Activated CD4-positive, alpha-beta T cell treated with anti-CD3 and anti-CD28 coated beads, Interleukin-2, Interleukin-6, amounts not matched to agents 100 ng/mL and 50 ng/mL, durations not matched to agents 16 hours and 8 hours (primary cell): ENCODE measurements at places on chromosomes 6 and 20.

DNA sequence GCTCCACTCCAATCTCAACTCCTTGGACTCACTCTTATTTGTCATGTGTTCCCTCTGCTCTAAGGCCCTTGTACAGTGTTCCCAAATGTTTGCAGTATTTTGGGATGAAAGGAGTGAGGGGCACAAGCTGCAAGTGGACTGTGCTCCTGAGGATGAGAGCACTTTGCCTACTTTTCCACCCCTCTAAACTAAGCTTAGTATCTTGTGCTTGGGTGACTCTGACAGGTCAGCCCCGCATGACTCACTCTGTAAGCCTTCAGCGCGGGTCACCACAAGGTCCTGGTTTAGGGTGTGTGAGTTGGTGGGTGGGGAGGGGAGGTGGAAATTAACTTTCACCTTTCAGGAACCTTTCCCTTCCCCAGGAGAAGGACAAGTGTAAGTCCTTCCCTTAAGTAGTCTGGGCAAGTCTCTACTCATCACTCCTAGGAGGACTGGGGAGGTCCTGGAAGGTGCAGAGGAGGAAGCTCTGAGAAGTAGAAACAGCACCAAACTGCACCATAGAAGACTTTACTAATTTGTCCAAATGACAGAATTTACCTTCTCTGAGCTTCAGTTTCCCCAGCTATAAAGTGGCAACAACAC is 68.8 kb upstream of the EPB41L1 start:
- DNase-seq = no peak

DNA sequence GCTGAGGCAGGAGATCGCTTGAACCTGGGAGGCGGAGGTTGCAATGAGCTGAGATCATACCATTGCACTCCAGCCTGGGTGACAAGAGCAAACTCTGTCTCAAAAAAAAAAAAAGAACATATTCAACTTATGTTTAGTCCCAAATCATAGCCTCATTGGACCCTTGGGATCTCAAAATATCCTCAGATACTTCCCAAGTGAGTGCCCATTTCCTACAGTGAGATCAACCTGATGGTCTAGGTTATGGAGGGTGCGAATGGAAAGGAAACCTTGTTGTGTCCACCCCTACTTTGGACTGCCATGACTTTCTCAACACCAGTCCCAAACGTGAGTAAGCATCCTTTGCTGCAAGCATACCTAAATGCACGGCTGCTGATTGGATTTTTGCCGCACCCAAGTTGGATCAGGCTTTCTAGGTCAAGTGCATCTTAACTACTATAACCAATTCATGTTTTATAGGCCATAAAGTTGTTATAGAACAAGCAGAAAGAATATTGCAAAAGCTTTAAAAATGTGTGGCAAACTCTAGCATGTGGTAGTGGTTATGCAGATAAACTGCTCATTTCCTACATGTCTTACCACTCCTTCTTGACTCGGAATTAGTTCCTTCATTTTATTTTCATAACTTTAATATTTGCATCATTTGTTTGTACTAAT is 131.2 kb downstream of the PLEKHG1 start:
- no peak for DNase-seq

DNA sequence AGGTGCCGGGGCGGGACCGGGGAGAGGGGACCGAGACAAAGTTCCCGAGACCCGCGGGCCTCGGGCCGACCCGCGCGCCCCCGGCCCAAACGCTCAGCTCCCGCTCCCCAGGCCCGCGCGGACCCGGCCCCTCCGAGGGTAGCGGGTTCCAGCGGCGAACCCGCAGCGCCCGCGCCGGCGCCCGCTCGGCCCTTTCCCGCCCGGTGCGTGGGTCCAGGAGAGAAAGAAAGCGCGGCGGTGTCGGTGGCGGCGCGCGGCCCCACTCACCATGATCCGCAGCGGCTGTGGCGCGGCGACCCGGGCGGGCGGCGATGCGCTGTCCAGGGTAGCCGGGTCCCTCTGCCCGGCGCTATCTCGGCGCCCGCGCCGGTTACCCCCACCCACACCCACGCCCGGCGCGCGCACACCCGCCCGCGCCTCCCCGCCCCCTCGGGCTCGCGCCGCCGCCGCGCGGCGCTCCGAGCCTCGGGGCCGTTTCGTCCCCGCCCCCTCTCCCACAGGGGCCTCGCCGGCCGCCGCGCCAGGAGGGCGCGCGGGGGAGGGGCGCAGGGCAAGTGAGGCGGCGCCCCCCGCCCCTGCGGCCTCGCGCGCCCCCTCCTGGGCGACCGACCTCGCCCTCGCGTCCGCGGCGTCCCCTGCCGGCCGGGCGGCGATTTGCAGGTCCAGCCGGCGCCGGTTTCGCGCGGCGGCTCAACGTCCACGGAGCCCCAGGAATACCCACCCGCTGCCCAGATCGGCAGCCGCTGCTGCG is at the start of gene ELOVL2:
TSS of gene ELOVL2 (minus strand) at position 345 of the 751 bp plus-strand sequence. CDS start at position 270, 75 bp downstream.
- peak; percentile 16 for DNase-seq

- DNase-seq = no peak
Observed at GRCh38 chr6:6891125-6891721, 216.5 kb upstream of the RREB1 start.

DNA sequence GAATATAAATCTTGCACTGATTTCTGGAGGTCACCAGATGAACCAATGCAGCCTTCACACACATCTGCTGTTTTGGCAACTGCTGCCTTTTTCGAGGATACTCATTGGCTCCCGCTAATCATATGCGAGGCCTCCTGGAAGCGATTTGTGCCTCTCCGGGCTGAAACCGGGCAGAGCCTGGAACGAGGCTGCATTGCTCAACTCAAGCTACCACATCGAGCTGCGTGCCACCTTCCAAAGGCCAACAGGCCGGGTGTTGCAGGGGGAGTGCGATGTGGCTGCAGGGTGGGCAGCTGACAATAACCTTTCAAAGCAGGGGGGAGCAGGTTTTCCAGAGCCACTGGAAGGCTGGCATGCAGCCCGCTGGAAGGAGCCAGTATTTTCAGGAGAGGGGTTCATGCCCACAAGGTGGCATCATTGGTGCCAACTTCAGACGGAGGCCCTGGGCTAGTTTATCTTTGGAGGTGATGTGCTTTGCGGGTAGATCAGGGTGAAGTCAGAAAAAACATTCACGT is 122.6 kb upstream of the IFNGR1 start:
- DNase-seq = peak; percentile 59

DNA sequence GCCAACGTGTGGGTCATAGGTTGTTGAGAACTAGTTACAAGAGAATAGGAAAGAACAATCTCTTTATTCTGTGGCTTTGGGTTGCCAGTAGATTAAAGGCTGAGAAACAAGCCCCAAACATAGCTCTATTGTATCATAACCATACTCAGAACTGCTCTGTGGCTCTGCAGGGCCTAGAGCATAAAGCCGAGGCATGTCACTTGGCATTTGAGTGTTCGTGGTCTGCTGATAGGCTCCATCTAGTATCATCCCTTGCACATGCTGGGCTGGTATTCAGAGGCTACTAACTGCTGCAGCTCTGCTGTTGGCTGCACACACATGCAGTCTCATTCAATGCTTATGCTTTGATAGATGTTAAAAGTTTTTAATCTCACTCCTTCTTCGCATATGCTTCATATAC is 157.9 kb downstream of the OGFRL1 start:
- no peak for DNase-seq

GRCh38 chr6:89886378-89887120 is 7.7 kb upstream of the GJA10 start:
- DNase-seq = no peak

DNA sequence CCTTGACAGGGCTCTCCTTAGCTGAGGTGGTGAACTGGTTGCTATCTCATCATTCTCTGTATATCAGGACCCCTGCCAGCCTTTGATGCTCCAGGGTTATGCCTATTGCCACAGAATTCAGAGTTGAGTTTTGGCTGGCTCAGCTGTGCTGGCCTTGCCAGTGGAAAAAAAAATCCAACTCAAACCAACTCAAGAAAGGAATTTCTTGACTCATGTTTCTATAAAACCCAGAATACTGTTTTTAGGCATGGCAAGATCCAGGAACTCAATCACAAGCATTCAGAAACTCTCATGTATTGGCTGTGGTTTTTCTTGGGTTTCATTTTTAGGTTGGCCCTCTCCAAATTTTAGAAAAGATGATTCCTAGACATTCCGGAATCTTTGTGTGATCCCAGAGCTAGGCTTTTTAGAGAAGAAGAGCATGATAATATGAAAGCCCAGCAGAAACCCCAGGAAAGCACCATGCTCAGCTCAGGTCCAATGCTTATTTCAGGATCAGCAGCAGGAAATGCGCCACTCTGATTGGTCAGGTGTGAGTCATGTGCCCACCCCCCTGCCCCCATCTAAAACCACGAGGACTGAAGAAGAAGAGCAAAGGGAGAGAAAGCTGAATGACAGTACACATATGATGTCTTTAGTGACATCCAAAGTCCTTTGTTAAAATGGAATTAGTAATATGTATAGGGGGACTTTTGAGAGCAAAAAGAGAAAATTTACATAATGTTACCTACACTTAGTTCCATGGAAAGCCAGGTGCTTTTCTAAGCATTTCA is 122.9 kb downstream of the RNF144B start:
- peak; percentile 25 for DNase-seq

DNA sequence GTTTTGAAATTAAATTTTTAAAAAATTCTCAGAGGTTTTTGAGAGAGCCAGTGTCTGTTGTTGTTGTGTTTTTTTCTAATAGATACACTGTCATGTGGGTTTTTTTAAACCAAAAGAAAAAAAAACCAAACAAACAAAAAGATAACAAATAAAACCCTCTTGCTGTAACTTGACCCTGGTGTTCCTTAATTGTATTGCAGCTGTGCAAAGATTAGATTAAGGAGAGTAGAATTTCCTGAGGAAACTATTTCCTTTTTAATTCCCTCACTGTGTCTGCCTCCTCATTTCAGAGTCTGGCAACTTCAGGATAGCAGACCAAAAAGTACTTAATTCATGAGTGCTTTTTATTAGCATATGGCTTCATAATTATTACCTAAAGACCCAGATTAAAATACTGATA is 281.9 kb downstream of the EPM2A start:
- DNase-seq = no peak

DNA sequence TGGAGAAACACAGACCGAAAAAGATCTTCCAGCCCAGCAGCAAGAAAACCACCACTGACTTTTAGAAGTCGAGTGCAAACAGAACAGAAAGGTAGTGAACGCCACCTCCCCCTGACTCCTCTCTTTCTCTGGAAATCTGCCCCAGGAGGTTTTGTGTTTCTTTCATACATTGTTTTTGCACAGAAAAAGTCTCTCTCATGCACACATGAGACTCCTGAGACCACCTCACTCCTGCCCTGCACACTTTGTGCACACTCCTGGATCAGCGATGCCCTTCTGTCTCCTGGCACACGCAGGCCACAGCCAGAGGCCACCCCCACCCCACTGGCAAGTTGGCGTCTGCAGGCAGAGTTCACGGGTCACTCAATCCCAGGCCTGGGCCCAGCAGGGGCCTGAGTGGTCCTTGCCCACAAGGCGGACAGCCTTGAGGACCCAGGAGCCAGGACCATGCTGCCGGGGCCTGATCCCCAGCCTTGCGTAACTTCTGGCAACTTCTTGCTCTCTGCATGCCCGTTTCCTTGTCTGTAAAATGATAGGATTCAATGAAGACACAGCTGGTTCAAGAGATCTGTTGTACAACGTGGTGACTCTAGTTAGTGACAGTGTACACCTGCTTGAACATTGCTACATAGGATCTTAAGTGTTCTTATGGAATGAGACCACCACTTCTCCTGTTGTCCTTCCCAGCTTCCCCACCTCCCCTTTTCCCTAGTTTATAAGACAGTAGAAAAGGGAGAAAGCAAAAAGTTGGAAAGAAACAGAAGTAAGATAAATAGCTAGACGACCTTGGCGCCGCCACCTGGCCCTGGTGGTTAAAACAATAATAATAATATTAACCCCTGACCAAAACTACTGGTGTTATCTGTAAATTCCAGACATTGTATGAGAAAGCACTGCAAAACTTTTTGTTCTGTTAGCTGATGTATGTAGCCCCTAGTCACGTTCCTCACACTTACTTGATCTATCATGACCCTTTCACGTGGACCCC is 30.2 kb upstream of the CST7 start:
- no peak for DNase-seq

DNA sequence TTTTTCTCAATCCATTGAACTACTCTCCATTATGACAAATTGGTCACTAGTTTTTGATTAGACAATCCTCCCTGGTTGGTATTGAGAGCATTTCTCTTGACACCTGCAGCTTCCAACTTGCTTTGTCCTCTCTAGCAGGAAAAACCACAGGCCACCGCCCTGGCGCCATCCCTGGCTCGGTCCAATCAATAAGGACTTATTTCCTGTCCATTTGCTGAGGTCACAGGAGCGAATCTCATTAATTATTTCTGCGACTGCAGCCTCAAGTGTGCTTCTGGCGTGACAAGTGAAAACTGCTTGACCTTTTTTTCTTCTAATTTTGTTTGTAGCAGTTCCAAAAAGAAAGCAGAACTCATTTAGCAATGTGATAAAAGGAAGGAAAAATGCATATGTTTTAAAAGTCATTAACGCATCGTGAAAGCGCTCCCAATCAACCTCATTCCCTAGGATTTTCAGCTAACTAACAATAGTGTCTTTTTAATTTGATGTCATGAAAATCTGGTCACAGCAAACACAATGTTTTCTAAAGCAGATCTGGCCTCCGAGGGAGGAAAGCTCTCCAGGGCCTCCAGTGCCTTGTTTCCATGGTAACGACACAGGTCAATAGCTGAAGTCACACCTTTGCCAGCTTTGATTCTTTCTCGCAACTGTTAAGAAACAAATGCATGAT is 39.0 kb upstream of the BEND3 start:
- DNase-seq = no peak

DNA sequence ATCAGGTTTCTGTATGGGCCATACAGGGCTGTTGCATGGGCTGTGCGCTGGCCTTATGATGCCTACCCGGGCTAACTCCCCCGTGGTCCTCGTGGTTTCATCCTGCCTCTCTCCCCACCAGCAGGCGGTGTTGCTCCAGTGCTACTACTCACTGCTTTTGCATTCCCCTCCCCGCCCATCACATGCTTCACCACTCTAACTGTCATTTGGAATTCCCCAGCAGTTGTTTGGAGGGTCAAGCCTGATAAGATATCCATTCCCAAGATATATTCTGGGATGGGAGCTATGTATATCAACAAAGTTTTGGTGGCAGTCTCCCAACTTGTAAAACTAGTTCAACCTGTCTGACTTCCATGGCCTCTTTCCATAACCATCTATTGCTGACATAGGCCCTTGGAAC is 233.2 kb upstream of the SOX4 start:
- no peak for DNase-seq

DNA sequence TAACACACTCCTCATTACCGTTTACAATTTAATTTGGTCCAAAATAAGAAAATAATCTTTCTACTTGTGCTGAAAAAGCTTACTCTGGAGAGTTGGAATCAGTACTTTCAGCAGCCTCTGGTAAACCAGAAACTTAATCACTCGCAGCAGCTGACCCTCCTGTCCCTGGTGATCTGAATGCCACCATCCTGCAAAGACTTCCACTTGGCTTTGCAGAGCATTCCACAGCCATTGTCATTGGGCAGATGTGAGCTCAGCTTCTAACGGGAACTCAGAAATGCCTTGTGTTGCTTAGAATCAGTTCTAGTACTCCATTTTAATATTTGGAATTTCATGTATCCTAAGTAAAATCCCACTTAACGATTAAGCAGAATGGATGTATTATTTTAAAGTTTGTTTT is 59.7 kb downstream of the PHACTR1 start:
- no peak for DNase-seq

GRCh38 chr20:2379511-2380229 is 1.0 kb upstream of the TGM6 start:
- peak; percentile 53 for DNase-seq

GRCh38 chr6:9087470-9087869 is 652.1 kb upstream of the SLC35B3 start:
- no peak for DNase-seq
